ENCODE measurements at places on chromosomes 4 and X.

- no peak for DNase-seq
Measured at GRCh38 chr4:57023104-57023503, 44.4 kb downstream of the POLR2B start.

- DNase-seq, result no peak
Measured at GRCh38 chrX:72470532-72471223, 102.0 kb downstream of the HDAC8 start.

- no peak for DNase-seq
Measured at GRCh38 chr4:161343569-161343950, 820.2 kb downstream of the FSTL5 start.

DNA sequence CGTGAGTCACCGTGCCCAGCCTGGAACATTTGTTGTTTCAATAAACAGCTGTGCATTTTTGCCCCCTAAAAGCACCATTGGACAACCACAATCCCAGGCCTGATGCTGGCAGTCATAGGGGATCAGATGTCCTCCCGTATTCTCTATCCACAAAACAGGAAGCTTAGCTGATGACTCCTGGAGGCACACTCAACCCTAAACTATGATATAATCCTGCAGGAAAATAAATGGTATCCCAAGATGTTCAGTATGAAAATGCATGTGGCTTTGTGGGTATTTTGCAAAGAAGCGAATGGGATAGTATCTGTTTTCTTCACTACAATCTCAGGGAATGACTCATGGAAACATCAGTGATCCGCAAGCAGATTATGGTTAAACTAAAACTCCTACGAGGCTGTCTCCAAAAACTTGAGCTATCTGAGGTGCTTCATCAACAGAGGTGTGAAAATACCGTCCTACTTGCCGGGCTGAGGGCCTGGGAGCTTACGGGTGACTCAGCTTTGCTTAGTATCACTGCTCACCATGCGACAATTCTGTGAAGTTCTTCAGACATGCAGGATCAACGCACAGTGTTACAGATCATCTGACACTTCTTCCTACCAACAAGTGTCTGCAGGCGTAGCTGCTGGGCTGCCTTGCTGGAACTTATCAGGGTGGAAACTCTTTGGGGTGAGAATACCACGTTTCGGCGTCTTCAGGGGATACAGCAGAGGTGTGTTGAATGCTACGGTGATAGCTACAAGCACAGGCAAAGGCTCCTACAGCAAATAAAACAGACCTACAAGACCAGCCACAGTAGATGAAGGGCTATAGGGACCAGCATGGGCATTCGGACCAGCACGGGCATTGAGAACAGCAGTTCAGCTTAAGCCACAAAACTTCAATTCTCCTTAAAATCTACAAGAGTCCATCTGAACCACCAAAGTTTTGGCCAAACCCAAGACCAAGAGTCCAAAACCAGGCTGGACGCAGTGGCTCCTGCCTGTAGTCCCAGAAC lies 148.5 kb downstream of the DHRSX start:
- no peak for DNase-seq
